ENCODE measurements at places on chromosomes 4 and X.

- no peak for DNase-seq
These were observed 32.6 kb downstream of the CCDC158 start for GRCh38 chr4:76388160-76388908.

DNA sequence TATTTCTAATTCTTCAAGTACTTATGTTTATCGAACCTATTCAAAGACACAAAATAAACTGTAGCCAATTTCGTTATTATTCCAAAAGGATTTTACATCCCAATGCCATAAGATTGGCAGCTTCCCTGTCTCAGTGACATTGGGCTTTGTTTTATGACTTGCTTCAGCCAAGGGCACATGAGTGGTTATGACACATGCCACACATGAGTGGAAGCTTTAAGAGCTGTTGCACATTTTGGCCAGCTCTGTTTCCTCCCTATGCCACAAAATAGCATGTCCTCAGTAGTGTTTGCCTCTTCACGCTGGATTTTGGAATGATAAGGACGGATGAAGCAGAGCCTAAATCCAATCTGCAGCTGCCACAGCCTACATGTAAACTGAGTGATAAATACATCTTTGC is 21.9 kb downstream of the SEC24D start:
- DNase-seq = no peak

GRCh38 chr4:168831919-168832762 is 177.9 kb downstream of the CBR4 start:
- peak; percentile 93 for DNase-seq

DNA sequence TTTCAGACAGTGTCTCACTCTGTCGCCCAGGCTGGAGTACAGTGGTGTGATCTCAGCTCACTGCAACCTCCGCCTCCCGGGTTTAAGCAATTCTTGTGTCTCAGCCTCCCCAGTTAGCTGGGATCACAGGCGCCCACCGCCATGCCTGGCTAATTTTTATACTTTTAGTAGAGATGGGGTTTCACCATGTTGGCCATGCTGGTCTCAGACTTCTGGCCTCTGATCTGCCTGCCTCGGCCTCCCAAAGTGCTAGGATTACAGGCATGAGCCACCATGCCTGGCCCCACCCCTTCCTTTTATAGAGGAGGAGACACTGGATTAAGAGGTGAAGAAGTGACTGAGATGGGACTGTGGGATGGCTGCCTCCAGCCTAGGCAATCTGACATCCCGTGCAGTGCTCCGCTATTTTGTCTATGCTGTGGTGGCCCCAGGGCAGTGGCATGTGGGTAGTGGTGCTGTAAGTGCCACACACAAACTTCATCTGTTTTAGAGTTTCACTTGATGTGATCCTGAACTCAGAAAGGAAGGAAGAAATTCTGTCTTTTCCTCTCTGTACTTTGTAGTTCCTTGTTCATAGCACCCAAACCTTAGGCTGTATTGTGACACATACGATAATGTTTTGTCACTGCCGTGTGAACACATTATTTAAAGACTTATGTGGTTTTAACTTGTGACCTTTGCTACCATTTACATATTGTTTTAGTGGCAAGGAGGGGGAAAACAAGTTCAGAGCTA is 48.9 kb downstream of the FNIP2 start:
- no peak for DNase-seq

GRCh38 chr4:95049551-95050233 is 291.9 kb downstream of the BMPR1B start:
- no peak for DNase-seq
